ENCODE measurements at places on chromosomes 11 and 22.

DNA sequence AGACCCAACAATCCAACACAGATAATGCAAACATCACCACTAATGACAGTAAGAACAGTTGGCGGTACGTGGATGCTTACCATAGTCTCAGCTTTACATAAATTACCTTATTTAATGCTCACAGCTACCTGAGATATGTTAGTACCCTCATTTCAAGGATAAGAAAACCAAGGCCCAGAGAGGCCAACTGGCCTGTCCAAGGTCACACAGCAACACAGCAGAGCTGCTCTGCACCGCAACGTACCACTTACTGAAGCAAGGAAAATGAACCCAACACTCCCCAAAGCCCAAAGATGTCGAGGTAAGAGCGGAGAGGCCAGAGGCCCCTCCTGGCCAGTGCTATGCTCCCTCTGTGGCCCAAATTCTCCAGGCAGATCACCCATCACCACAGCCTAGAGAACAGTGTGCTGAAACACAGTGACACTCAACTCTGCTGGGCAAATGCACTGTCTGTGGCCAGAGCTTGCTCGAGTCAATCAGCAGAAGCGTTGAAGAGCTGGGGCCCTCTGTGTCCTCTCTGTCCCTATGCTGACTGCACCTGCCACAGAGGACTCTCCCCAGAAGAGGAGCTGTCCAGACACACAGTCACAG, 14.0 kb downstream of the SHANK2 start:
- DNase-seq: no peak

DNA sequence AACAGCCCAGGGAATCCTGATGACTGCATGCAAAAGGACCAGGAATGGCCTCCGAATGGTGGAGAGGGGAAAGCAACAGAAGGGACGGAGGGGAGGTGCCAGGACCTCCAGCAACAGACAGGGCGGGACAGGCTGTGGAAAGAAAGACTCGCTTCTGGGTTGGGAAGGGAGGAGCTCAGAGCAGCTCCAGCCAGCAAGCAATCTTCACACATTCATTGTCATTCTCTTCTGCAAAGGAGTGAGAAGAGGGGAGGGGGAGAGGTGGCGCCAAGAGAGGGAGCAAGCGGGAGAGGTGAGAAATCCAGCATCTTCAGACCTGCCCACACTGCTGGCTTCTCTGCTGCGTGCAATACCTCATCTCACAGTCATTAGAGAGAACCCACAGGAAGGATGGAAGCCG, 509.0 kb downstream of the BUD13 start:
- no peak for DNase-seq

DNA sequence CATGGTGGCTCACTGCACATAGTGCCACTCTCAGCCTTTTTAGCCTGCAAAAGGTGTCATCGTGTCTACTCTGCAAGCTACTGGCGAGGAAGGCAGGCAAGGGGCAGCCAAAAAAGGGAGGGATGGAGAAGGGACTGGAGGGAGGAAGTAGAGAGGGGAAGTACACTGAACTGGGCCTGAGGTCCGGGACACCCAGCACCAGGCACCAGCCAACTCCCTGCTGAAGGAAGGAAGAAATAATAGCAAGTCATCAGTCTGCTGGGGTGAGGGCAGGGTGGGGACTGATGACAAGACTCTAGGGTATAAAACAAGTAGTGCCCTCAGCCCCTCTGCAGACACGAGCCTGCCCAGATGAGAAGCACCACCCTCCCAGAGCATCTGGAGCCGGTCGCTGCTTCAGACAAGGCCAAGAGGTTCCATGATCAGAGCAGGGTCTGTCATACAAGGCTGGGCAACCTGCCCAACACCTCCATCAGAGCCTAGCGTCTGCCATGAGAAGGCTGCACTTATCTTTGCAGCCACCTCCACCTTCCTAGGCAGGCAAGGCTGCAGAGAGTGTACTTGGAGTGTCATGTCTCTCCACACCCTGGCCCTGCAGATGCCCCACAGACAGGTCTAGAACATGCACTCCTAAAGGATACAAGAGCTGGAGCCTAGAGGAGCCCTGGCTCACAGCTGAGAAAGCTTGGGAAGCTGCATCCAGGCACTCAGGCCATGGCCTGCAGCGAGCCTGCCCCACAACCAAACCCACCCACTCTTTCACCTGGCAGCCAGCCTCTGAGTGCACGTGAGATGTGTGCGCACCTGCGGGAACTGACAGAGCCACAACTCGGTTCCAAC, 9.0 kb upstream of the COMT start:
- no peak for DNase-seq

GRCh38 chr11:76397383-76397782, 16.3 kb downstream of the GVQW3 start:
- no peak for DNase-seq

DNA sequence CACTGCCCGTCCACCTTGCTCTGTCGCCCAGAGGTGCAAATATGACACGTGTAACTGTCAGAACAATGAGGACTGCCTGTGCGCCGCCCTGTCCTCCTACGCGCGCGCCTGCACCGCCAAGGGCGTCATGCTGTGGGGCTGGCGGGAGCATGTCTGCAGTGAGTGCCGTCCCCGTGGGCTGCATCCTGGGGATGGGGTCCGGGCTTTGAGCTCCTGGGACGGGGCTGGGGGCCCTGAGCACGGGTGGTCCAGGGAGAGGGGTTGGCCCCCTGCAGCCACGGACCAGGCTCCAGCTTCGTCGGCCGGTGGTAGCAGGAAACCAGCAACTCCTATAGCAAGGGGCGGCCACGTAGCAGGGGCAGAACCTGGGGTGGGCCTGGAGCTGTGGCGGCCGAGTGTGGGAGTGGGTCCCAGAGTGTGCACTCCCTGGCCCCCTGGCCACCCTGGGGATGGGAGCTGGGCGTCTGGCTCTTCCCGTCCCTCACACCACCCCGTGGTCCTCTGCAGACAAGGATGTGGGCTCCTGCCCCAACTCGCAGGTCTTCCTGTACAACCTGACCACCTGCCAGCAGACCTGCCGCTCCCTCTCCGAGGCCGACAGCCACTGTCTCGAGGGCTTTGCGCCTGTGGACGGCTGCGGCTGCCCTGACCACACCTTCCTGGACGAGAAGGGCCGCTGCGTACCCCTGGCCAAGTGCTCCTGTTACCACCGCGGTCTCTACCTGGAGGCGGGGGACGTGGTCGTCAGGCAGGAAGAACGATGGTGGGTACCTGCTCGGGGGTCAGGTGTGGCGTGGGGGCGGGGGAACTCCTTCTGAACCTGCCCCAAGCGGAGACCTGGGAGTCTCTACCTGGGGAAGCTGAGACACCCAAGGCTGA, 10.1 kb downstream of the MUC2 start:
- DNase-seq: no peak

GRCh38 chr11:34897171-34897870, 18.9 kb downstream of the APIP start:
- DNase-seq: no peak

GRCh38 chr11:5846701-5847100, 5.0 kb upstream of the OR52E6 start:
- DNase-seq: no peak

DNA sequence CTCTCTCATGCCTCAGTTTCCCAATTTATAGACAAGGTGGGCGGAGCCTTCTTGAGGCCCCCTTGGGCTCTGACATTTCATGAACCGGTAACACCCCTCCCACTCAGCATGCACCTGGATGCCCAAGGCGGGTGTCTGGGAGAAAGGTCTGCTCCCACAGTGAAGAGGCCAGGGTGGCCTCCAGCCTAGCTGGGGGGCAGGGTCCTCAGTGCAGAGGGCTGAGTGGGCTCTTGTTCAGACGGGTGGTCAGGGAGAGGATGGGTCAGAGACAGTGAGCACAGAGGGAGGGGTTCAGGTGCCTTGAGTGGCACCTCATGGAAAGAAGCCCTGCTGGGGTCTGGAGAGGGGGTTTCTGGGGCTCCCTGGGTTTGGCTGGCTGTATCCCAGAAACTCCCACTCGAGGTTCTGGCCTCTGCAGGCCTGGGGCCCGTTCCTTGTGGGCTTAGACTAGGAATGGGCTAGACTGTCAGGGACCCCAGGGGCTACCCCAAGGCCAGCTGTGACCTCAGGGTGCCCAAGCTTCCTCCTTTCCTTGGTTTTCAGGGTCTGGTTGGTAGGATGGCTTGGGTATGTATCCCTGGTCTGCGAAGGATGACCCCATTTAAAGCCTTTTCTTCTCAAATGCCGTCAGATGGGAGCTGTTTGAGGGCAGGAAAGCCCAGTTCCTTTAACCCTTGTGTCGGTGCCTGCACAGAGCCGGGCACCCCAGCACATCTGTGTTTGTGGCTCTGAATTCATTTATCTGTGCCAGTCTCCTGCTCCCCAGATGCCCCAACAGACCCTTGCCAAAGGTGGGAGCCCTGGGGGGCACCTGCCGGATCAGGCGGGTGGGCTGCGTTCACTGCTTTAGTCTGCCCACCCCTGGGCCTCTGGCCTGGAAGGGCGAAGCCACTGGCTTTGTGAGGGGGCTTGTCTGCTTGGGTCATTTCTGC, 1.2 kb downstream of the SYNGR1 start:
- DNase-seq: no peak

GRCh38 chr11:45045683-45046471, 95.2 kb upstream of the TP53I11 start:
- DNase-seq: no peak

DNA sequence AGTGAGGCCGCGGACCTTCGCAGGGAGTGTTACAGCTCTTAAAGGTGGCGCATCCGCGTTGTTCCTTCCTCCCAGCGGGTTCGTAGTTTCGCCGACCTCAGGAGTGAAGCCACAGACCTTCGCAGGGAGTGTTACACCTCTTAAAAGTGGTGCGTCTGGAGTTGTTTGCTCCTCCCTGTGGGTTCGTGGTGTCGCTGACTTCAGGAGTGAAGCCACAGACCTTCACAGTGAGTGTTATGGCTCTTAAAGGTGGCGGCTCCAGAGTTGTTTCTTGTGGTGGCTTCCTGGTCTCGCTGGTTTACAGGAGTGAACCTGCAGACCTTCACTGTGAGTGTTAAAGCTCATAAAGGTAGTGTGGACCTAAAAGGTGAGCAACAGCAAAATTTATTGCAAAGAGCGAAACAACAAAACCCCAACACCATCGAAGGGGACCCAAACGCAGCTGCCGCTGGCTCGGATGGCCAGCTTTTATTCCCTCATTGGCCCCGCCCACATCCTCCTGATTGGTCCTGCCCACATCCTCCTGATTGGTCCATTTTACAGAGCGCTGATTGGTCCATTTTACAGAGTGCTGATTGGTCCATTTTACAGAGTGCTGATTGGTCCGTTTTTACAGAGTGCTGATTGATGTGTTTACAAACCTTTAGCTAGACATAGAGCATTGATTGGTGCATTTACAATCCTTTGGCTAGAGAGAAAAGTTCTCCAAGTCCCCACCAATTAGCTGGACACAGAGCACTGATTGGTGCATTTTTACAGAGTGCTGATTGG, 1.2 kb upstream of the TMEM45B start:
- DNase-seq: peak; percentile 10

- DNase-seq: no peak
These were observed 22.6 kb downstream of the RPL27A start for GRCh38 chr11:8705146-8705545.

- no peak for DNase-seq
These were observed 51.4 kb upstream of the SHISAL1 start for GRCh38 chr22:44363980-44364750.

DNA sequence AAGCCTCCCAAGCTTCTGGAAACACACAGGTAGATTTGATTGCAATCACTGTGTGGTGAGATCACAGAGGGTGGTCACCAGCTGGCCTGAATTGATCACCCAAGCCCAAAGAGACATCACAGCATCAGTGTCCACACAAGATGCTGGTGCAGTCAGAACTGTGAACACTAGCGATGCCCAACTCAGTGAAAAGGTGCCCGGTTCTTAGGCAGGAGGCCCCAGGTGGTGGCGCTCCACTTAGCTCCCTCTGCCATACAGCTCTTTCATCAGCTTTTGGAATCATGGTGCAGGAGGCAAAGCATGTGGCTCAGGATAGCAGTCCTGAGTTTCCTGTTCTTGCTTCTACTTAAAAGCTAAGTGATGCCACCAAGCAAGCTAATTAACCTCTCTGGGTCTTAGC, 11.1 kb downstream of the DGCR2 start:
- DNase-seq: no peak

DNA sequence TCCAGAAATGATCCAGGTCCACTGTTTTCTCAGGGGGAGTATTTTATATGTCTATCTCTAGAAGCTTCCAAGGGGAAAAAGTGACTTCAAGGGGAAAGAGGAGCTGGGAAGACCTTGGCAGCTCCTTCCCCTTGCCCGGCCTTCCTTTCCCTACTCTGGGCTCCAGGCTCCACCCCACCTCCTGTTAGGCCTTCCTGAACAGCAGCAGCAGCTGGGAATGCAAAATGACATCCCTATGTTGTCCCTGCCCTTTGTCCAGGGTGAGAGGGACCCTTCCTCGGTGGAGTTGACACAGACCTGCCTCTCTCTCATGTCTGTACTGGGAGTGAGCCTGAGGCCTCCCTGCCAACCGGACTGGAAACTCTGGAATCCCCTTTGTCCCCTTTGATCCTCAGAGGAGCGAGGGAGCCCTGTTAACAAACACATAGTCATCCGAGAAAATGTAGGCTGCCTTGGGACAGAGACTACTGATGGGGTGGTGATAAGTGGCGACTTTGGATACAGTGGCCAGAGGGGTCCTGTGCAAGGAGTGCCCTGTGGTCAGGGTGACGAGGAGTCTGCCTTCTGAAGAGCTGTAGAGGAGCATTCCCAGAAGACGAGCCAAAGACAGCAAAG, 9.0 kb upstream of the MALAT1 start:
- DNase-seq: no peak

- DNase-seq: no peak
These were observed 21.8 kb upstream of the YWHAH start for GRCh38 chr22:31922534-31922933.

DNA sequence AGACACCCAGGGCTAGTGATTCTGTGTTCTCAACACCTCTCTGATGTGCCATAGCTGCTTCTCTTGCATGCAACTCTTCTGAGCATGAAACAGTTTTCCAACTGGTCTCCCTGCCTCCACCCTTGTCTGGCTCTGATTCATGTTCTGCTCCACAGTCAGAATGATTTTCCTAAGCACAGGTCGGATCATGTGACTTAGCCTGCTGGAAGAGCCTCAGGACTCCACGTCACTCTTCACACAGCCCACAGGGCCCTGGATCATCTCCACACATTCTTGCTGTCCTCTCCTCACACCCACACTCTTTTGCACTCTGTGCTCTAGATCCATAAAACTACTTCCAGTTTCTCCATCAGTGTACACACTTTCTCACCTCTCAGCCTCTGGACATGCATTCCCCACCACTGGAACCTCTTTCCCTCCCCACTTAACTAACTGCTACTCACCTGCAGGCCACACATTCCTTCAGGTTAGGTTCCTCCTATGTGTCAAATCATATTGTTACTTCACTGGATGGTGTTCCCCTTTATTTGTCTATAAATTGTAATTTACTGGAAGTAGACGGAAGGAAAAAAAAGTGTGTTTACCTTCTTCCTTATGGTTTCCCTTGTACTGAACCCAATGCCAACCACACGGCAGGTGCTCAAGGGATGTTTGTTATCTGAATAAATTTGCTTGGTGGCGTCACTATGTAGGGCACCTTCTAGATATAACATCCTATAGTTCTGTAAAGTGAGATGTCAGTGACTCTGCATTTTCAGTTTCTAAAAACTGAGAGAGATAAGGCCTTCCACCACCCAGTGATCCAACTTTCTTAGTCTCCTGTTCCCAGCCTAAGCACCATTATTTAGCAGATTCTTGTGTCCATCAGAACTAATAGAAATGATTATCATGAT, 133.7 kb downstream of the ETS1 start:
- no peak for DNase-seq

Data from stimulated activated effector memory CD8-positive, alpha-beta T cell treated with anti-CD3 and anti-CD28 coated beads, Interleukin-12 subunit alpha, Interleukin-12 subunit beta, amount 100 ng/mL, for 72 hours (primary cell).